Activated T-helper 1 cell treated with anti-CD3 and anti-CD28 coated beads, Interleukin-12 subunit alpha, Interleukin-12 subunit beta, Interleukin-2, Interleukin-4 antibody, amounts not matched to agents 30 ng/mL and 10 ng/mL and 1 ng/mL, durations not matched to agents 14 hours and 24 hours and 36 hours (primary cell): ENCODE measurements at places on chromosomes 7 and 10. TPM values are rescaled to one million over a fixed set of nuclear protein-coding genes. Genes with fewer than 3 reads are reported as not detected.

The TRIP6 gene
- 41.5 and 44.1 TPM in 2 replicates for total RNA-seq

The AKR1B1 gene
- 99.7 and 111 TPM in 2 replicates for total RNA-seq

The NUTM2E gene
- 0.29 TPM in 1 of 2 replicates, not detected in the other for total RNA-seq

The SFRP4 gene
- not detected in 2 replicates for total RNA-seq

The JCAD gene
- 0.15 and 0.31 TPM in 2 replicates for total RNA-seq

The IDI1 gene
- 76.0 and 78.9 TPM in 2 replicates for total RNA-seq

The BTBD16 gene
- total RNA-seq: not detected in 2 replicates

The GRM3 gene
- total RNA-seq: not detected in 2 replicates

The PVRIG gene
- 30.5 and 31.2 TPM in 2 replicates for total RNA-seq

The TAS2R41 gene
- total RNA-seq: not detected in 2 replicates

The MUC3A gene
- total RNA-seq: not detected in 2 replicates

The APBB1IP gene
- 39.6 and 43.6 TPM in 2 replicates for total RNA-seq

The PLEKHS1 gene
- 0.05 and 0.07 TPM in 2 replicates for total RNA-seq

The MMP21 gene
- total RNA-seq: not detected in 2 replicates

The CHRM2 gene
- not detected in 2 replicates for total RNA-seq

The CEP41 gene
- total RNA-seq: 17.1 and 17.8 TPM in 2 replicates

The ACSM6 gene
- not detected in 2 replicates for total RNA-seq

The SORCS3 gene
- total RNA-seq: not detected in 2 replicates

The NPY gene
- total RNA-seq: not detected in 2 replicates

The INHBA gene
- 1.9 and 2.5 TPM in 2 replicates for total RNA-seq

The GHRHR gene
- not detected in 2 replicates for total RNA-seq

The ZNF853 gene
- total RNA-seq: 0.41 and 0.42 TPM in 2 replicates

The ZNF746 gene
- total RNA-seq: 27.7 and 28.1 TPM in 2 replicates

The PON1 gene
- not detected in 2 replicates for total RNA-seq

The SPDYE18 gene
- 0.44 and 0.54 TPM in 2 replicates for total RNA-seq

The C10orf62 gene
- total RNA-seq: not detected in 2 replicates

The LIPN gene
- not detected in 2 replicates for total RNA-seq

The PPP1R17 gene
- total RNA-seq: not detected in 2 replicates

The PTF1A gene
- total RNA-seq: not detected in 2 replicates

The POM121C gene
- 76.9 and 82.7 TPM in 2 replicates for total RNA-seq

The FAS gene
- 36.4 and 38.6 TPM in 2 replicates for total RNA-seq

The ZNF736 gene
- 19.8 and 21.3 TPM in 2 replicates for total RNA-seq

The DLX6 gene
- total RNA-seq: not detected in 2 replicates

The KIAA1217 gene
- total RNA-seq: 6.2 and 6.4 TPM in 2 replicates

The AGMO gene
- total RNA-seq: not detected in 2 replicates
